ENCODE measurements at places on chromosomes 11 and 22. TPM values are rescaled to one million over a fixed set of nuclear protein-coding genes. Genes with fewer than 3 reads are reported as not detected.
A peak's percentile ranks its signal among the peaks of the same experiment; 100 is the strongest.

- no peak overlapping the region for H3K27ac ChIP-seq
- no peak overlapping the region for H3K4me3 ChIP-seq
- peaks cover 35% of the 10 kb centered on the region for H3K36me3 ChIP-seq
- peaks cover 5% of the 10 kb centered on the region for H3K4me1 ChIP-seq
- no peak for DNase-seq
These were observed 3.5 kb upstream of the FOXRED2 start for GRCh38 chr22:36510384-36510783.

DNA sequence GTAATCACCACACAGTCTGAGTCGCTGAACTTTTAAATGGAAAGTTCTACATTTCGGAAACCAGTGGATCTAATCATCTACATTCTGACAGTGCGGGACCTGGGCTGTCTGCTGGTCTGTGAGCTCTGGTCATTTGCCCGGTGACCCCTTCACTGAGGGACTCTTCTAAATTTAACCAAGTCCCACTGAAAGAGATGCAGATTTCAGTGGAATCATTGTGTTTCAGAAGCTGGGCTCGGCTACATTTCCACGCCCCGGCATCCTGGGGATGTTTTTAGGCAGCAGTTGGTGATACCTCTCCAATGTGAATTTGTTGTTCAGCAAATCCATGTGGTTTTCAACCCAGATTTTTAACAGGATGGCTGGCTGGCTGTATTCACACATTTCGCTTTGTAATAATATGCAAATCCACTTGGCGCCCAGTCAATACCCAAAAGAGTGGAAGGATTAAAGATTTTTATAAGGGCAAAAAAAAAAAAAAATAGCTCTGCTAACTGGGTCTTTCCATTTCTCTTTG is 145.5 kb upstream of the RASSF10 start:
- peaks cover under 1% of the 10 kb centered on the region for H3K36me3 ChIP-seq
- peak overlapping the region; percentile 97 for H3K27ac ChIP-seq
- DNase-seq = no peak
- no peaks in the 10 kb centered on the region for H3K27me3 ChIP-seq

DNA sequence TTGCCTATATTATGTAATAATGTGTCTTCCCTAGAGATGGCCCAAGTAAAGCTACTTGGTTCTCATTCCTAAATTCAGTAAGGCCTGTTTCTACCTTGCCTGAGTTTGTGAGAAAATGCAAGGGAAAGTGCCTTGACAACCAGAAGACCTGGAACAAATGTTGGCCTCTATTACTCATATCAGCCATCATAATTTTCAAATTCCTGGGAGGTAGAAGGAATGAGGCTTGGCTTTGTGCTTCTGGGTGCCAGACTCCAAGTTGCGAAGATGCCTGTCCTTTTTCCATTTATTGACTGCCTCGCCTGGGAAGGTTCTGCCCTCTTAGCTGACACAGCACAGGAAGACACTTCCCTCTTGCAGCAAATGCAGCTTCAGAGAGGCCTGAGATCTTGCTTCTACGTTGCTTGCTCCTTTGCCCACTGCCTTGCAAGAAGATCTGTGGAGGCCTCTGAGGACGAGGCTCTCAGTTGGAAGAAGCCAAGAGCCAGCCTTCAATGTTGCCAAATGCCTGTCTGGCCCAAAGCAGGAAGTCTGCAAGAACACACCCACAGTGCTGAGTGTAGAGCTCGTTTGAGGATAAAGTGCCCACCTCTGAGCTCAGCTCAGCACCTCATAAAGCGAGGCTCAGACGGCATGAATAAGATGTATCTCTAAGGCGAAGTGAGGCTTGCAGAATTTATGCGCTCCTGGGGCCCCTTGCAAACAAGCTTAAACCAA is 120.1 kb downstream of the GALNT18 start:
- H3K4me3 ChIP-seq = no peak overlapping the region
- peaks cover 11% of the 10 kb centered on the region for H3K4me1 ChIP-seq
- no peak for DNase-seq
- H3K27me3 ChIP-seq = no peaks in the 10 kb centered on the region
- no peak overlapping the region for H3K27ac ChIP-seq

- no peak overlapping the region for H3K4me3 ChIP-seq
- no peak overlapping the region for H3K27ac ChIP-seq
- H3K27me3 ChIP-seq = no peaks in the 10 kb centered on the region
- DNase-seq = no peak
- peaks cover 24% of the 10 kb centered on the region for H3K36me3 ChIP-seq
These were observed 64.2 kb upstream of the RASSF10 start for GRCh38 chr11:12944889-12945288.

DNA sequence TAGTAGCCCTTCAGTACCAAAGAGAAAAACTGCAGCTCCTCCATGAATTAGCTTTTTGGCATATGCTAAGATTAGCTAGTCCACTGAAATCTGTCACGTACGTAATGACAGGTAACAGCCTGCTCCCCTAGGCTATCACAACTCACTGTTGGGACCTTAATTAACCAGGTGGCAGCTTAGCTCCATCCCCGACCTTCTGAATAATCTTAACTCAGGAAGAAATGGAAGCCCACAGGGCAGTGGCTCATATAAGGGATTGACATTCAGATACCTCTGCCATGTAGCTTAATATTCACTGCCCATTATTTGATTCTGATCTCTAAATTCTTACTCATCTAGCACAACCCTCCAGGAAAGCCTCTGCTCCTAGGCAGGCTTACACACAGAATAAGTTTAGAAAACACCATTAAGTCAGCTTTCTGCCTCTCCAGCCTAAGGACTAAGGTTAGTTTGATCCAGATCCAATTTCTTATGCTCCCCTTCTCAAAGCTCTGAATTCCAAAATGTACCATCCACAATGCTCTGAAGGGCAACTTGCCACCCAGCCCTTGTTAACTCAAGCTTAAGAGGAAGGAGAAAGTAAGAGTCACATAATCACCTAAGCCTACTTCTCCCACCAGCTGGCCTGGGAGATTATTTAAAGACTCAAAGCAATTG is 5.0 kb downstream of the HSPA8 start:
- H3K36me3 ChIP-seq = peaks cover 47% of the 10 kb centered on the region
- H3K4me1 ChIP-seq = peaks cover 64% of the 10 kb centered on the region
- peak overlapping the region; percentile 100 for H3K4me3 ChIP-seq

DNA sequence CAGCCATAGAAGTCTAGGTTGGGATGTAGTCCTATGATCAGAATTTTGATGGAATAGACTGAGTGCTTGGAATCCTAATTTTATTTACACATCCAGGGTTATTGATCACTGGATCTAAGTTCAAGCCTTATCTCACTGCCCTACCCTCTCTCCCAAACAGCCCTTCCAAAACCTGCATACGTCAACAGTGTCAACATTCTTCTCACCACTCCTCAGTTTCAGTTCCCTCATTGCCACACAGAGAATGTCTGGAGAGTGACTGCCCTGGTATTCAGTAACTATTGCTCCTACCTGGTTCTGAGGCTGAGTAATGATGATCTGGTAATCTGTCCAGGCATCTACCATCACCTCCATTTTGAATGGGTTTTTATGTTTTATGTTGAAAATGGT is 60.0 kb downstream of the GLYATL1 start:
- H3K36me3 ChIP-seq = no peaks in the 10 kb centered on the region
- DNase-seq = no peak
- H3K27me3 ChIP-seq = peaks cover 9% of the 10 kb centered on the region
- no peak overlapping the region for H3K27ac ChIP-seq

DNA sequence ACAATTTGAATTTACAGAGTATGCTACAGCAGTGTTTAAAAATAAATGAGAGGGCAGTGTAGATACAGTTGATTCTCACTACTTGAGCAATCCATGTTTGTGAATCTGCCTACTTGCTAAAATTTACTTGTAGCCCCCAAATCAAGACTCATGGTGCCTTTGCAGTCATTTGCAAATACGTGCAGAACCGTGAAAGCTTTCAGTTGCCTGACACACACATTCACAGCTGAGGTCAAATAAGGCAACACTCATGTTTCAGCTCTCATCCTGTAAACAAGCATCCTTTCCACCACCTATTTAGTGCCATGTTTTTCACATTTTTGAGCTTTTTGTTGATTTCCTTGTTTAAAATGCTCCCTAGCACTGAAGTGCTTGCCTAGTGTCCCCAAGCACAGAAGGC is 32.5 kb upstream of the RASL10A start:
- H3K27me3 ChIP-seq = no peaks in the 10 kb centered on the region
- H3K4me1 ChIP-seq = peaks cover 3% of the 10 kb centered on the region
- no peak overlapping the region for H3K4me3 ChIP-seq
- no peak overlapping the region for H3K27ac ChIP-seq

DNA sequence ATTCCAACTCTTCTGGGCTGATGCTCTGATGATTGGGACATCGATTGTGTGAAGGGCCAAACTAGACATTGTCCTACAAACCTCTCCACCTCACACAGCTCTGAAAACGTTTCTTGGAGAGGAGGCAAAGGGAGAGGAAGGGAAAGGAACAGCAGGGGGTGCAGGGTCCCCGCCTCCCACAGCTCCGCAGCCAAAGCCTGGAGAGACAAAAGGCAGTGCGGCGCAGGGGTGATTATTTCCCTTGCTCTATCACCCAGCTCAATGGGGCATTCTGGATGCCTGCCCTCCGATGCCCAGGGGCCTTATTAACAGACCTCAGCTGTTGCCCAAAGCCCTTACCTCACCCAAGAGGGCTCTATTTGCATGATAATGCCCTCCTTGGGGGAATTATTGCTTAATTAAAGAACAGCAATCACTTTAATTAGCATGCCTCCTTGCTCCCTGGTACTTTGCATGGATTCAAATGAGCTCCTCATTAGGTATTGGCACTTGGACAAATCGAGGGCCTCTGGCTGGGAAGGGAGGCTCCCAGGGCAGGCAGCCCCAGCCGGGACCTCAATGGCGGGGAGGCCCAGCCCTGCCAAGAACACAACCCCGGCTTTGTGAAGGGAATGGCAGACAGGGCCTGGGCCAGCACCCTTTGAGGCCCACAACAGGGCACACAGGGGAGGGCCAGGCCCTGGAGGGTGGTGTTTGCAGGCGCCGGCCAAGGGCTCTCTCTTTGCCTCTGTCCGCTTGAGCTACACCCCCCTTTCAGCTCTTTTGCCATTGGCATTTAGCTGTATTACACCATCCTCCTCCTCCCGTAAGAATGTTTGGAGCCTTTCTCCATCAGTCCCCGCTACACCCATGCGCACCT is 19.8 kb upstream of the CDON start:
- H3K27ac ChIP-seq = peak overlapping the region; percentile 45
- H3K4me1 ChIP-seq = peaks cover 43% of the 10 kb centered on the region

GRCh38 chr22:20430720-20431510 is 6.7 kb downstream of the SCARF2 start:
- H3K4me3 ChIP-seq = no peak overlapping the region
- peaks cover 20% of the 10 kb centered on the region for H3K4me1 ChIP-seq
- peaks cover 52% of the 10 kb centered on the region for H3K27me3 ChIP-seq
- DNase-seq = peak; percentile 56

- no peak for DNase-seq
- H3K4me1 ChIP-seq = peaks cover 14% of the 10 kb centered on the region
- no peaks in the 10 kb centered on the region for H3K27me3 ChIP-seq
- H3K27ac ChIP-seq = no peak overlapping the region
- no peak overlapping the region for H3K4me3 ChIP-seq
- peaks cover 5% of the 10 kb centered on the region for H3K36me3 ChIP-seq
These were observed 9.1 kb upstream of the CKAP5 start for GRCh38 chr11:46855167-46855566.

GRCh38 chr11:100706179-100706578 is 19.1 kb downstream of the ARHGAP42 start:
- H3K4me3 ChIP-seq = no peak overlapping the region
- H3K4me1 ChIP-seq = peaks cover 34% of the 10 kb centered on the region
- H3K27me3 ChIP-seq = no peaks in the 10 kb centered on the region
- H3K27ac ChIP-seq = no peak overlapping the region
- H3K36me3 ChIP-seq = peaks cover 1% of the 10 kb centered on the region

DNA sequence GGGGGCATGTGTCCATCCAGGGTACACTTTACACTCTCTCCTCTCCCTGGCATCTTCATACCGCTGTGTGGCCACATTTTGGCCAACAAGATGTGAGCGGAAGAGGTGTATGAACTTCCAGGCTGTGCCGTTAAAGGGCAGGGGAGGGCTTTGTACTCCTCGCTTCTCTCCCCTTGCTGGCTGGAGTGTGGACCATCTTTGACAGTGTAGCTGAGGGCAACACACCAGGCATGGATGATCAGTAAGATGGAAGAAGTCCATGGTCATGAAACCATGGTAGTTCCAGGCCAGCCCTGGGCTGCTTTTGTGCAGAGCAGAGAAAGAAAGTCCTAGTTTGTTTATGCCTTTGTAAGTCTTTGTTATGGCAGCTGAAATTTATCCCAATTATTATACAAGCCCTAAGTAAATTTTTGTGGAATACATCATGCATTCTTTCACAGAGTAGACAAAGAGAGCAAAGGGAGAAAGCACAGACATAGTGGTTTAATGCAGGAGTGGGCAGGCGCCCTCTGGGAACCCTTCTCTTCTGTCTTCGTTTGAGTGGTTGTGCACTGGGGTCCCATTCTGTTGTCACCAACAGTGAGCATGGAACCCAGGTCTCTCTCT is 70.4 kb downstream of the FBXO7 start:
- H3K27me3 ChIP-seq = peaks cover 5% of the 10 kb centered on the region
- no peak overlapping the region for H3K27ac ChIP-seq
- no peaks in the 10 kb centered on the region for H3K36me3 ChIP-seq
- peaks cover 7% of the 10 kb centered on the region for H3K4me1 ChIP-seq
- DNase-seq = no peak

DNA sequence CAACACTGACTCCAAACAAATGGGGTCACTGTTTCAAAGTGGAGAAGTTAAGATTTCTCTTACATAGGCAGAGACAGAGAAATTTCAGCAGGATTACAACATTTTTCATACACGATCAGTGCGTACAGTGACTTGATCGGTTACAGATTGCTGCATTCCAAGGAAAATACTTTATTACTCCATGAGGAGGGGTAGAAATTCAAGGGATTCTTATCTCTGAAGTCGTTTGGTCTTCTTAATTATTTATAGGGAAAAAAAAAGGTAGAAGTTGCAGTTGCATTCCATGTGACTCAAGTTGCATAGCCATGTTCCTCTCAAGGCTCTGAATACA is 10.7 kb upstream of the SMIM38 start:
- H3K36me3 ChIP-seq = peaks cover 9% of the 10 kb centered on the region
- H3K4me3 ChIP-seq = no peak overlapping the region
- DNase-seq = no peak
- no peak overlapping the region for H3K27ac ChIP-seq
- no peaks in the 10 kb centered on the region for H3K27me3 ChIP-seq
- H3K4me1 ChIP-seq = peaks cover 3% of the 10 kb centered on the region

GRCh38 chr11:112878033-112878601 is 83.1 kb upstream of the NCAM1 start:
- no peak overlapping the region for H3K4me3 ChIP-seq
- peaks cover 35% of the 10 kb centered on the region for H3K4me1 ChIP-seq
- no peaks in the 10 kb centered on the region for H3K27me3 ChIP-seq
- peak; percentile 14 for DNase-seq
- no peaks in the 10 kb centered on the region for H3K36me3 ChIP-seq
- no peak overlapping the region for H3K27ac ChIP-seq

- DNase-seq = no peak
- H3K4me1 ChIP-seq = no peaks in the 10 kb centered on the region
- H3K27ac ChIP-seq = no peak overlapping the region
- no peaks in the 10 kb centered on the region for H3K27me3 ChIP-seq
- no peak overlapping the region for H3K4me3 ChIP-seq
- peaks cover 5% of the 10 kb centered on the region for H3K36me3 ChIP-seq
These were observed 22.0 kb downstream of the TRAF6 start for GRCh38 chr11:36488096-36488495.

The KCTD14 gene
- 1.6 TPM for total RNA-seq

The APOBEC3B gene
- total RNA-seq = 14.5 TPM

The CENPM gene
- total RNA-seq = 47.3 TPM

The CREB3L1 gene
- 0.75 TPM for total RNA-seq

The CDC45 gene
- total RNA-seq = 47.1 TPM

Data from neural crest cell (in vitro differentiated cells).